ENCODE measurements at places on chromosomes 4 and X.

GRCh38 chr4:71261001-71261400 is 77.8 kb upstream of the SLC4A4 start:
- no peak for DNase-seq

GRCh38 chrX:155673338-155673737 is 60.6 kb upstream of the TMLHE start:
- no peak for DNase-seq

DNA sequence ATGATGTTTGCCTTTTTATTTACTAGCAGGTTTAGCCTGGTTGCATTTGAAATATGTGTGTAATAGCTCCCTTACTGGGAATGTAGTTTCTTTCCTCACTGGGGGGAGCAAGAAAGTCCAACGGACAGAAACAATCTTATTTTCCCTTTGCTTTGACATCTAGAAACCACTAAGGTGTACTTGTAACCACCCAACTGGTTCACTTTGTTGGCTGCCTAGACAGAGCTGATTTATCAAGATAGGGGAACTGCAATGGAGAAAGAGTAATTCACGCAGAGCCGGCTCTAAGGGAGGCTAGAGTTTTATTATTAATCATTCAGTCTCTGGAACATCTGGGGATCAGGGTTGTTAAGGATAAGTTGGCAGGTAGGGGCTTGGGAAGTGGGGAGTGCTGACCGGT is 30.3 kb downstream of the XG start:
- DNase-seq, result no peak

- no peak for DNase-seq
Observed at GRCh38 chr4:38241541-38241940, 281.3 kb downstream of the PTTG2 start.

GRCh38 chrX:147897117-147897516 is 14.6 kb upstream of the FMR1 start:
- DNase-seq, result no peak

GRCh38 chr4:53905941-53906377 is 158.4 kb downstream of the CHIC2 start:
- no peak for DNase-seq

DNA sequence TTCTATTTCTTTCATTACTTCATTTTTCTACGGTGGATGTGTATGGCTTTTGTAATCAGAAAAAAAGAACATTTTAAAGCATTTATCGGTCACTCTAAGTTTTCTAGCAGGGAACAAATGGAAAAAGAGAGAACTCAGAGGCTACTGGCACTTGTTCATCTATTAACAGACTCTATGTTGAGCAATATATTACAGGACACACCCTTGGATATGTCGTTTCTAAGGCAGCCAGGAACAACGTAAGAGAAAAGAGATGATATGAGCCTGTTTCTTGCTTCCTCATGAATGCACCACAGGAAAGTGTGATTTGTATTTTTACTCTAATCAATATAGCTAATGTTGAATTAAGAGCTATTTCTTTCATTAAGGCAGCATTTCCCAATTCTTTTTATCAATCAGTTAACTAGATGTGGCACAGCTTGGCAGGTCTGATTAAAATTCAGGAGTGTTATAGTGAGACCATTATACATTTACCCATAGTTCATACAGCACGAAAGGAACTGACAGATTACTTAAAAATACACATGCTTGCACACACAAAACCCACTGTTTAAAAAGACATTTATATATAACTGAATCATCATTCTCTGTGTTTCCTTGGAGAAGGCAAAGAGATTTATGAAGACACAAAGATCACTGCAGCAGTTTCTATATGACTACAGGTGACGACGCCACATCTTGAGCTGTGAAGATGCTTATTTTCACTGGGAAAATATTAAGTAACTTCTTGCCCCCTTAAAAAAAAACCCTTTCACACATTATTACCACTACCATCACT is 13.0 kb downstream of the RAB9B start:
- DNase-seq, result no peak

GRCh38 chr4:47747846-47748494 is 89.9 kb downstream of the CORIN start:
- no peak for DNase-seq

All from stimulated activated CD8-positive, alpha-beta memory T cell treated with anti-CD3 and anti-CD28 coated beads, Interleukin-4, amount 100 ng/mL, for 4 hours (primary cell).